ENCODE measurements at places on chromosomes 1 and 21.

DNA sequence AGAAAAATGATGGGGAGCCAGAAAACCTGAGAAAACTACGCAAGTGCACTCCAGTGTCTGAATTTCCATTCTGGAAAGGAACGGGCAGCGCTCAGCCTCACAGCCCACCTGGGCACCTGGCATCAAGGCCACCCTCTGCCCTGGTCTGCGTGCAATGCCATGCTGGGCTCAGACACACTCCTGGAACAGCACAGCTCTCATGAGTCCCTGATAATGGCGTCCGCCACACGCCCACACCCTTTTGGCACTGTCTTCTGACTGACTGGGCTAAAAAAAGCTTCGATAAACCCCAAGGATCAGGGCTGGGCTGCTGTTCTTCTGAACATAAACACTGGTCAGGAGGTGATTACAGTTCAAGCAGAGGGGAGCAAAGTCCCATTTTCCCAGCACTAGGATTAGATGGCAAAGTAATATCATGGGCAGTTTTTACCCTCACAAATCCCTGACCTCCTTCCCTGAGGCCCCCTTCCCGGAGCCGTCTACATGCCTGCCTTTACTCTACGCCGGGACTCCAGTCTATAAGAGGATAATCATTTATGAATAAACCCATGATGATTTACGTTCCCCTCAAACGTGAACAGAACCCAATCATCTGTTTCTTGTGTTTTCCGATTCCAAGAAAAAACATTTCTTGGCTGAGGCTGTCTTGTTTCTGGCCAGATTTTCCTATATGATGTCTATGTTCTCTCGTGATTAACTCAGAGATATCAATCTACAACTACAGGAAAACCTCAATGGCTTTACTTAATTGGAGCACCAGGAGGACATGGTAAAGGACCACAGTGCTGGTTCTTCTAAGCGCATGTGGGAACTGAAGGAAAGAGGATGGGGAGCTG lies 22.6 kb downstream of the RCAN1 start:
- no peak for DNase-seq

GRCh38 chr1:86239894-86240293 lies 83.3 kb upstream of the COL24A1 start:
- no peak for DNase-seq

DNA sequence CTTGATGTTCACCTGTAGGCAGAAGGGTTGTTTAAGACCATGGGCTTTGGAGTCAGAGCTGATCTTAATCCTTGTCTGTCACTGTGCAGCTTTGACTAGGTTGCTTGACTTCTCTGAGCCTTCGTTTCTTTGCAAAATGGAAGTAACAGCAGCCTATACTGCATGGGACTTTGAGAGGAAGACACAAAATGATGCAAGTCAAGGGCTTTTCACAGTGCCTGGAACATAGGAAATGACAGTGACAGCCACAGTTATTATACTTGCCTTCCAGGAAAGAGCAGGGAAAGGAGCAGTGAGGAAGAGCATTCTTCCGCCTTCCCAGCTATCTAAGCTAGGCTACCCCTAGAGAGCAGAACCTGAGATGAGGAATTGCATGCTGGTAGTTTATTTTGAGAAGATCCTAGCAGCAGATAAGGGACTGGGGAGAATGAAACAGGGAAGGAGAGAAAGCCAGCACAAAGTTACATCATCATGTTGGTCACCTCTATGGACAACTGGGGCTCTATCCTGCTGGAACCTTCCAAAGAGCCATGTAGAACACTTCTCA lies 3.1 kb downstream of the CSF3R start:
- no peak for DNase-seq

DNA sequence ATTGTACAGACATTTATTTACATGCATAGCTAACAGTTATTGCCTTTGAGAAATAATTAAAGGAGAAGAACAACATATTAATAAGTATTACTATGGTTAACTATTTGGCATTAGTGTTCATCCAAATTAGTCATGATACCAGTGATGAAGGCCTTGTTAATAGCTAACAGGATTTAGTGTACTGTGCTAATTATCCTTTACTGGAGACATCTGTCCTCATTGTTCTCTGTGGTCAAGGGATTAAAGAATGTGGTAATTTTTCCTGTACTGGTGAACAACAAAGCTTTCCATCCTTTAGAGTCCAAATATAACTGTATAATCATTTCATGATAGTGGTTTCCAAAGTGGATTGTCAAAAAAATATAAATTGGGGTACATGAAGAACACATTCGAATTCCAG lies 103.9 kb downstream of the ADGRL4 start:
- DNase-seq = no peak

- no peak for DNase-seq
Measured at GRCh38 chr1:9225411-9225785, 9.2 kb upstream of the H6PD start.

DNA sequence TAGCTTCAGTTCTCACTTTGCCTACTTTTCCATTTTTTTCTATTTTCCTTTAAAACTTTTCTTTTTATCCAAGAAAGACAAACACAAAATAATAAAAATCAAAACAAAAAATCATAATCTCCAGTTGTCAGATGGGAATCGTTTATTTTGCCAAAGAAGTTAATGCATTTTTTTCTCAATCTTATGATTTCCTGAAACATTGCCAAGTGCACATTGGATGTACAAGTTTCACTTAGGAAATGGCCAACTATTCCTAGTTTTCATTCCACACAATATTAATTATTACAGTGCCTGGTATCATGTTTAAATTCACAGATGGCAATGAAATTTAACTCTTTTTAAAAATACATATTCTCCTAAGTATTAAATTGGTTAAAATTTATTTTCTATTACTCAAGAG lies 1050.5 kb downstream of the TTLL7 start:
- no peak for DNase-seq

DNA sequence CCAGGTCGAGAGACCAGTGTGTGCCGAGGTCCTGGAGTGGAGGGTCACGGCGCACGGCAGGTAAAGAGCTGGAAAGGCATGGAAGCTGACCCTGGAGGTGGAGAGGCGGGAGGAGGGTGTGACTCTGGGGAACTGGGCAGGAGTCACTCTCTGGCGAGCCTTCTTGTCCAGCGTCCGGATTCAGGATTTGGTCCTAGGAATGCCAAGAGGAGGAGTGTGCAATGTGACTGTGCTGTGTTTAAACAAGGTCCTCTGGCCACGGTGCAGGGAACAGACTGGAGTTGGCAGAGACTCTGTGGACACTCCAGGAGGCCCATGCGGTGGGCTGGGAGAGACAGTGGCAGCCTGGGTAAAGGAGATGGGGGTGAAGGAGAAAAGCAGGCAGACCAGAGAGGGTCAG lies 64.2 kb upstream of the CASZ1 start:
- no peak for DNase-seq

DNA sequence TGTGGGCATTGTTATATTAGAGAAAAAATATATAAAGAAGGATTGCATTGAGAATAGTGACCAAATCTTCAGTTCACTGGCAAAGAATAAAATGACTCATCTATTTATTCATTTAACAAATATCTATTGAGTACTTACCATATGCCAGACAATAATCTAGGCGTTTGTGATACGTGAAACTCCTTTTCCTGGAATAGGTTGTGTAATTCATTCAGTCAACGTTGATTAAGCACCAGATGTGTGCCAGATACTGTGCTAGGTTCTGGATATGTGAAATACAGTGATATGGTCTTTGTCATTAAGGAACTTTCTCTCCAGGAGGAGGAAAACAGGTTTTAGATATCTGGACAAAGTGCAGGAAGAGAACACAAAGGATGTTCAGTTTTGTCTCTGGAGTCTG lies 344.5 kb downstream of the RWDD3 start:
- DNase-seq = no peak

- peak; percentile 57 for DNase-seq
Measured at GRCh38 chr21:41816583-41817165, 49.8 kb upstream of the RIPK4 start.

DNA sequence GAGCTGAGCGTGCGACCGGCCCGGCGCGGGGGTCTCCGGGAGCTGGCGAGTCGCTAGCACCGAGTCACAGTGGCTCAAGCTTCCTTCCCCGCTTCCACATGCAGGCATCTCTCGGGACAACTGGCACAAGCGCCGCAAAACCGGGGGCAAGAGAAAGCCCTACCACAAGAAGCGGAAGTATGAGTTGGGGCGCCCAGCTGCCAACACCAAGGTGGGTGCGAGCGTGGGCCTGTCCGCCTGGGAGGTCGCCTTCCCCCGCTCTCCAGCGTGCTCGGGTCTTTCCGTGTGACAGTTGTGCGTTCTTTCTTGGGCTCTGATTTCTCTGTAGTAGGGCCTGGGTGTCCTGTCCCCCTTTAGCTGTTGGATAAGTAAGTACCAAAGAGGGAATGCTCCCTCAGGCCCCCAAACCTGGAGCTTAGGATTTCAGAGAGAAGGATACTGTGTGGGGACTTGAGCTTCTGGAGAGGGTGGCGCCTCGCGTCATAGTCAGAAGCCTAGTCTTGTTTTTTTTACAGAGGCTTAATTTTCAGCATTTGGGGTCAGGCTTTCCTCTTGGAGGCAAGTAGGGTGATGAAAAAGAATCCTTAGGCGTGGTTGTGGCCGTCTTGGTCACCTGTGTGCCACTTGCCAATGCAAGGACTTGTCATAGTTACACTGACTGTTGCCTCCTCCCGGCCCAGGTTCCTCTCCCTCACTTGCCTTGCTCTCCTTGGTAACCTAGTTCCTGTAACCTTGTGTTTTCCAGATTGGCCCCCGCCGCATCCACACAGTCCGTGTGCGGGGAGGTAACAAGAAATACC lies 790 bp downstream of the RPS8 start:
- DNase-seq = peak; percentile 40

DNA sequence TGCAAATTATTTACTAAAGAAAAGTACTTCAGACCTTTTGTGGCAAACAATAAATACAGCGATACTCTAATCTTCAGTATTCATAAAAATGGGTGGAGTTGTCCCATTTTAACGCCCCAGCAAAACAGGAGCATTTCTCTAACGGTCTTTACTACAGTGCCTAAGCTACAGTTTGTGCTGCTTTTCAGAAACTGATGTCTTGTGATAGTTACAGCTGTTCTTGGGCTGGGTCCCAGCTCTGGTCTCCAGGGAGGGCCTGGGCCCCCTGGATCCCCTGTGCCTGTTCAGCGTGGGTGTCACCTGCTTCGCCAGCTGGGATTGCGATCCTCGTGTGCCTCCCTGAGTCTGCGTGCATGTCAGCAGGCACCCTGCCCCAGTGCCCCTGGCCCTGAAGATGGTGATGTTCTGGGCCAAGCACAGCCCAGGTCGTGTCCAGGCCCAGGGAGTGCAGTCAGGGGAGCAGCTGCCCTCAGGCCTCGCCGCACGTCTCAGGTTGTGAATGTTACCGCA lies 64.0 kb upstream of the DIP2A start:
- DNase-seq = no peak

DNA sequence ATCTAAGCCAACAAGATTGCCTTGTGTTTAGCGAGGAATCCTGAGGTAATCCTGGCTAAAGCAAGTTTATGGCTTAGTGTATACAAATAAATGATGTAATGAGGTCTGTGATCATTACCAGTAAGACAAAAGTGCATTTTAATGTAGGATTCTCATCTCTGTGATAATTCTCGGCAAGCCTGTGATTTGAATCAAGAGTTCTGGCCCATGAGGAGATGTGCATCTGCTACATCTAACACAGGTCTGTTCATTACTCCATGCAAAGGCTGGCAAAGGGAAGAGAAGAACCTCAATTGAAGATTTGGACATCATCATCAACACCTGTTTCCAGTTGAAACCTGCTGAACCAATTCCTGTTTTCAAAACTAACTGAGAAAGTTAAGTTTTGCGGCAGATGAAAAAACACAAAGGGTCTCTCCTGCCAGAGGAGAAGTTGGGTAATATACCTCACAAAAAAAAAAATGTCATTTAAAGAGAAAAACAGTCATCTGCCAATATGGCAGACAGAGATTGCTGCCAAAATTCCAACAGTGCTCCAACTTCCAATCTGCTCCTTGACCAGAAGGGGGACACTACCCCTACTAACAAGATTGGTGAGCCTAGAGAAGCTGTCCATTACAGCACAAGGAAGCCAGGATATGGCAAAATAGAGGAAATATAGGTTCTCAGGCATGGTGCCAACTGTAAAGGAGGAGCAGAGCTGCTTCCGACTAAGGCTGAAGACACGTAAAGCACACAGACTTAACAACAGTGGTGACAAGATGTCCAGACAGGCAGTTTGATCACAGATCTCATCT lies 453.7 kb downstream of the TTLL7 start:
- DNase-seq = no peak

DNA sequence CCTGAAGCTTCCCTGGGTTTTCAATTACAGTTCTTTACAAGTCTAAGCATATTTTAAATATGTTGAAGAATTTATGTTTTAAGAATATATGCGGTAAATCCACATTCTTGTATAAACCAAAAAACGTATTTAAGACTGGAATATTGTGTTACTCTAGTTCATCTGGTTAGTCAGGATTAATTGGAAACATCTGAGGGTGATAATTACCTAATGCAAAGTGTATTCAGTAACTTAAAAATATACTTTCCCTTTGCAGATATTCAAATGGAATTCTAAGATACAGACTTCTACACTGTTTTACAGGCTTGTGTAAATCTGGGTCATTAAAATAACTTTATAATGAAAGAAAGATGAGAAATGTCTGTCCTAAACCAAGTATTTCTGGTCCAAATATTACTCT lies 302.0 kb downstream of the VAV3 start:
- DNase-seq = no peak

DNA sequence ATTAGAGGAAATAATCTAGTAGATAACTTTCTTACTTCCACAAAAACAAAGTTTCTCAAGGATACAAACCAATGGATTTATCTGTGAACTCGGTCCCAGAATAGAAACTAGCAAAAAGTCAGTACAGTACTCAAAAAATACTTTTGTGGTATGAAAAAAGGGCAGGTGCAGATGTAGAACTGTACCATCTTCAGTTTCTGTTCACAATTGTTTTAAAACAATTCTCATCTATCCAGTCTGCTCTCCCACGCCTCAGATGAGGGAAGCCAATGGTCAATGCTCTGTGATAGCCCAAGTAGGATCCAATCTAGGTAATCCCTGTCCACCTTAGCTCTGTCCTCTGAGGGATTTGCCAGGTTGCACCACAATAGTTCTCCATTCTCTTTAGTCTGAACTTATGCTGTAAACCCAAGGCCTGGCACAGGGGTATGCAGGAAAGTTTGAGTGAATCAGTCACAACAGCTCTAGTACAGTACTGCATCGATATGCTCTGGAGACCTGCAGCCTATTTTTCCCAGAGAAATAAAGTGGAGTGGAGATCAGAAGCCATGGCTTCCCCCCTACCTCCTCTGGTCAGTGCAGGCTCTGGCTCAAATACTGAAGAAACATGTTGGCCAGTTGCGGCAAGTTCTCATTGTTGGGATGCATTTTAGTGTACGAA lies 1.4 kb downstream of the KTI12 start:
- DNase-seq = no peak

DNA sequence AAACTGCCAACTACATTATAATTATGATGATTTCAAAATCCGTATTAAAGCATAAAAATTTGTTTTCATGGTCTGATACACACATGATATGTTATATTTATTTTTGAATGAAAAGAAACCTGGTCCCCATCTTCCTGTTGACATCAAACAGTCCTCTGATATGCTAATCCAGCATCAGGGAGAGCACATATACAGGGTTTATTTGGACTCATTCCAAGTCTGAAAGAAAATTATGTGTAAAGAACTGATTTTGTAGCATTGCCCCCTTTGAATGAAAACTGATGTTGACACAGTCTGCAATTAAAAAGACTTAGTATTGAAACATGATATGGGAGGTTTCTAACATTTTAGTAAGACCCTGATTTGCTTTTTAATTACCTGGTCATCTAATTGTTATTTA lies 119.4 kb downstream of the NEK7 start:
- DNase-seq = no peak

Measured in CD4-positive, alpha-beta T cell treated with Interleukin-2 at 100 ng/mL for 4 hours (primary cell).